ENCODE measurements at places on chromosomes 7 and 10. TPM values are rescaled to one million over a fixed set of nuclear protein-coding genes. Genes with fewer than 3 reads are reported as not detected.

DNA sequence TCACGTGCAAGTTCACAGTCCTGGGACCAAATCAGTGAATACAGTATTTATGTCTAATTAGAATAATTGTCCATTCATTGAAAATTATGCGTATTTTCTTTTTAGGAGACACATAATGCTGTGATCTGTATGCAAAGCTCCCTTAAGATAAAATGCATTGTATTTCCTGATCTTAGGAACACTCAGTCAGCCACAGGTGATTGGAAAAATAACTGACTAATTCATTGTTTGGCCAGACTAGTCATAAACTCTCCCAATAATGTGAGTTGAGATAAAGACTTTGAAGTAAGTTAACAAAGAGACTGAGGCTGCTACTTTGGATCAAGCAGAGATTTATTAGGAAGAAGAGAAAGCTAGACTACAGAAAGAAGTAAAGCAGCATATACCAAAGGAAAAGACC lies 182.2 kb downstream of the GNAI1 start:
- no peak for ATAC-seq

DNA sequence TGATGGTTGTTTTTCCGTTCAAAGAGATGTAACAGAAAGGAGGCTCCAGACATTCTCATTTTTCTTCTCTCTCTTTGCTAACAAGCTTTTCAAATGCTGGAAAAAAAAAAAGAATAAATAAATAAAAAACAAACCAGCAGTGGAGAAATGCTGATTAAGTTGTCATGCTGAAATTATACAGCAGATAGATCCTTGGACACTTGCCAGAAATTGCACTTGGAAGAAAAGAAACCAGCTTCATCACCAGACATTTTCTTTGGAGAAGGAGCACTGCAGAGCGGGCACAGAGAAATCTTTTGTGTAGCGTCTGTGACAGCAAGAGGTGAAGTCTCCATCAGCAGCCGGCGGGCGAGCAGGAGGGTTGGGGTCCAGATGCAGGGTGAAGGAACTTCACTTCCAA lies 55.8 kb downstream of the CLRN3 start:
- no peak for ATAC-seq

- ATAC-seq, result no peak
Observed at GRCh38 chr7:30114536-30115238, 20.1 kb upstream of the MTURN start.

GRCh38 chr7:50646069-50646468 lies 80.9 kb upstream of the DDC start:
- peak; percentile 24 for ATAC-seq

- ATAC-seq, result no peak
Observed at GRCh38 chr10:10657139-10657760, 360.4 kb upstream of the CELF2 start.

DNA sequence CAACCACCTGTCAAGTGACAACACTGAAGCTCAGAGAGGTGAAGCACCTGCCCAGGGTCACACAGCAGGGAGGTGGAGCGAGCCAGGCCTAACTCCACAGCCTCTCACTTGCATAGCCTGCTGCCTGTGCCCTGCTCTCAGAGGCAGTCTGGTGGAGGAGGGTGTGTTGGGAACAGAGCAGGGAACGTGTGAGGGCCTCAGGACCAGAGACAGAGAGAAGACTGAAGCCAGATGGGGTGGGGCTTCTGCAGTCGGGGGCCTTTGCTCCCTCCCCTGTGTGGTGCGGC lies 114.0 kb downstream of the PTPN20 start:
- ATAC-seq, result no peak

DNA sequence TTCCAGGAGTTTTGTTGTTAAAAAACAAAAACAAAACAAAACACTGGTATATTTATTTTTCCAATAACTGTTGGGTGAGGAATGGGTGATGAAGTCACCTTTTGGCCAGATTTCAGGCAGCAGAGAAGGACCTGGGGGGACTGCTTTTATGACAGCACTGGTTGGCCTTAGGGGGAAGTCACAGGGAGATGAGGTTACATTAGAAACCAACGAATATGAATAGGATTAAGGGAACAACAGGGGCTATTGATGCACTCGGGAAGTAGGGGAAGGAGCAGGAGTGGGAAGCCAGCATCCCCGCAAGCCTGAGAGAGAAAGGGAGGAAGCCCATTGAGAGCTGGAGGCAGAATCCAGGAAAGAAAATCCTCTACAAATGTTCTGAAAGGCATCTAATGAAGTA lies 958.4 kb downstream of the TYW1 start:
- ATAC-seq, result no peak

DNA sequence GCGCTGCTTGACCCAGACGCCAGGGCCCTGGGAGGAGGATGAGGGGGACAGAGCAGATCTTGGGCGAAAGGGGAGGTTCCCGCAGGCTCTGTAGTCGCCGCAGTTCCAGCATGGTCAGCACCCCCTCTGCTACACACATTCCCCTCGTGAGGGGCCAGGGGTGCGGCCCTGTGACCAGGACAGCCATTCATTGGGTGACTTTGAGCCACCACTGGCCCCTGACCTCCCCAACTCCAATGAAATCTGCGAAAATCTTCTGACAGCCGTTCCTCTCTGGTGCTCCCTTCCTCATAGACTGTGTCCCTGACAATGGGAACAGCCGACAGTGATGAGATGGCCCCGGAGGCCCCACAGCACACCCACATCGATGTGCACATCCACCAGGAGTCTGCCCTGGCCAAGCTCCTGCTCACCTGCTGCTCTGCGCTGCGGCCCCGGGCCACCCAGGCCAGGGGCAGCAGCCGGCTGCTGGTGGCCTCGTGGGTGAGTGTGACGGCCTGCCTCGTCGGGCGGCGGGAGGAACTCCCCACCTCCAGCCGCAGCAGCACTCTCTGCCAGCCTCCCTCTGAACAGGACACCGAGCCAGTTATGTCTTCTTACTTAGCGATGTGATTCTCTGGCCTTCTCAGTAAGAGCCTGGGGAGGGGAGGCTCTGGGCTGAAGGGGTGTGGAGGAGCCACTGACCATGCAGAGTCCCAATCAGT lies 825 bp downstream of the TMEM176A start:
- ATAC-seq, result no peak

- ATAC-seq, result no peak
Observed at GRCh38 chr7:75739796-75740672, 1.3 kb upstream of the HIP1 start.

DNA sequence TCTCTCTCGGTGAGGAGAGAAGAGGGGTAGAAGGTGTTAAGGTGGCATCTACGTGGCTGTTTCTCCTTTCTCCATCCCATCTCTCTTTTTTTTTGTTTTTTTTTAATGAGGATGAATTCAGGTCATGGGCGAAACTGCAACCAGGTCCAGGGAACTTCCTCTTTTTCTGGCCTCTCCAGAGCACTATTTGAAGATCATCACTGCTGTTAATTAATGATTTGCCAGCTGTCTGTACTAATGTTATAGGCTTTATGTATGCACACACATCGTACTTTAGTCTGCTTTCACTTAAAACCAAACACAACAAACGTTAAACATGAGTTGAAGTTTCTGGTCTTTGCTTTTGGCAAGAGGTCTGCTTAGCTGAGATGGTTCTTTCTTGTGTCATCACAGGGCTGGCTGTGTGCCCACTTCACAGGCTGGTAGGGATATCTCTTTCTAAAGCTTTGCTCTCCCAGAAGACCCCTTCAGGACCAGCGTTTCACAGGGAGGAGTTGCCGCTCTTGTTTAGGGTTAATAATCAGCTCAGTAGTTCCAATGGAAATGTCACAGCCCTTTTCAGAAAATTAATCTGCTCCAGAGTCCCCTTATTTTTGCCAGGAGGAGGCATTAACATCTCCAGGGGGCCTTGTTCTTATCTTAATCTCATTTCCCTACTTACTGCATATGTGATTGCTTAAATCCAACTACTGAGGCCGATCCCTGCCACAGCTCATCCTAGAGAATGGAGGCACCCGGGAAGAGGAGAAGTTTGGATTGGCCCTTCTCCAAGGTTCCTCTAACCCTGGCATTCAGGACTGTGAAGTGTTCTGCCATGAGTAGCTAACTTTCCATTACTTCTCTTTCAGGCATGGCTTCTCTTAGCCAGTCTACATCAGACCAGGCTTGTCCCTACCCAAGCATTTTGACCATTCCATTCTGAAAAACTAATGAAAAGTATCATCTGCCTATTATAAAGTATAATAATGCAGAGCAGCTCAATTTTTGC lies 273.9 kb upstream of the NFE2L3 start:
- no peak for ATAC-seq

DNA sequence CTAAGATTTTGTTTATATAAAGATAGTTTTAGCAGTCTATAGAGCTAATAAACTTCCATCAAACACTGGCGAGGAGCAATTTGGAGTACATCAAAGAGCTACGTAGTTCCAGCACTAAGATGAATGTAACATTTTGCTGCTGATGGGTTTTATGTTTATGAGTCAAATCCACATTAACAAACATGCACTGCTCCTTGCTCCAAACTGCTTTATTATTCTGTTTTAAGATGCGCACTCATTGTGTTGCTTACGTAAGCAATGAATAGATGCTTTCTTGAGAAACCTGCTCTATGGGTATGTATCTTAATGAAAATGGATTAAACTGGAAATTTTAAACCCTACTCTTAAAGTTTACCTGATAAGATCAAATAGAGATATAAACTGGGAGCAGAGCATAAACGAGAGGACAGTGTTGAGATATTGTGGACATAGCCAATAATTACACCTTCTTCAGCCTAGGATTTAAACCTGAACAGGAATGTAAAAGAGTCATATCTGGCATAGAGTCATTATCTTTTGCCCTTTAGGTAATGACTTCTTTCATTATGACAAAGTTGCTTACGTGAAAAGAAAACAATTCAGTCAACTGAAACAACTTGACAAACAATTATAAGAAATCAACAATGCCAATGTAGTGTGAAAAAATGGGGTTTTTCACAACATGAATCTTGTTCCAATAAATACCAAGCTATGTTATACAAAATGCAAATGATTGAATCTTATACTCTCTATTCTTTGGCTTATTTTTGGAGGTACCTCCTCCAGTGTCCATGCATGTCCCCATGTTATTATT lies 153.5 kb upstream of the MTPN start:
- ATAC-seq, result peak; percentile 76

The COBL gene
- not detected for total RNA-seq

The NCF1 gene
- 2.2 TPM for total RNA-seq

The CREB3L2 gene
- total RNA-seq, result 26.0 TPM

The CTNNA3 gene
- total RNA-seq, result 5.7 TPM
